ENCODE measurements at places on chromosomes 13 and 19.

- DNase-seq = no peak
These were observed 7.4 kb downstream of the ISYNA1 start for GRCh38 chr19:18430417-18431144.

DNA sequence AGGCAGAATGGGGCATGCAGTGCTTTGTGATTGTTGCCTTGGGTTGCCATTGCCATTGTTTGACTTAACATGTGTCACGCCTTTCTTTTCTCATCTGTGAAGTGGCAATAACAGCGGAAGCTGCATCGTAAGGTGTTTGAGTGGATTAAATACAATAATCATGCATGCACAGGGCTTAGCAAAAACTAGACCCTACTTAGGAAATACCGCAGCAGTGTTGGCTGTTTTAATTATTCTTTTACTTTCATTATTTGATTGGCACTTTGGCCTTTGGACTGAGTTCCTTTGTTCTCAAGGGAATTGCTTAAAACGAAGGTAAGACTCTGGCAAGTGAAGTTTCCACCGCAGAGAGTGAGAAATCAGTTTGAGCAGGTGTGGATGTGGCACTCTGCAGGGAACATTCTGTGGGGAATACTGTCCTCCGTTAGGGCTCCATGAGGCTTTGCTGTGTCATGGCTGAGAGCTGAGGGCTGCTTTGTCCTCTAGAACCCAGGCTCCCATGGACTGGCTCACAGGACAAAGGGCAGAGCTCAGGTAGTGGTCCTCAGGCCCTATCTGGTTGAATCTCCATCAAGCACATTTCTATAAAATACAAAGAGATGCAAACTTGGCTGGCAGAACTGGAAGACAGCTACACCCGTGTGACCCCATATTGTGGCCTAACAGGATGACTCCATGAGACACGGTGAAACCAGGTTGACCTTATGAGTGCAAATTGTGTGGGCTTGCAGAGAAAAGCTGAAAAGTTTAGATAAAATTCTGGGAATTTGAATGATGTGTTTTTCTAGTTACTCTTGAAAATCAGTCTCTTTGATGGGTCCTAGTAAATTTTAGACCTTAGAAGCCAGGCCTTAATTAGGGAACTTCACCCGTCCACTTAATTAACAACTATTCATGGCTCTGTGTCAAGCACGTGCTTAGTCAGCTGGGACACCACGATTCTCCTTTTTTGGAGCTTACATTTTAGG lies 407.2 kb downstream of the KCNRG start:
- peak; percentile 80 for DNase-seq

- DNase-seq = peak; percentile 81
These were observed 44.3 kb upstream of the SLC15A1 start for GRCh38 chr13:98796798-98797197.

GRCh38 chr19:53237114-53237777 lies 17.4 kb downstream of the ZNF677 start:
- DNase-seq = peak; percentile 26

GRCh38 chr19:30577551-30578105 lies 205.4 kb downstream of the ZNF536 start:
- DNase-seq = no peak

DNA sequence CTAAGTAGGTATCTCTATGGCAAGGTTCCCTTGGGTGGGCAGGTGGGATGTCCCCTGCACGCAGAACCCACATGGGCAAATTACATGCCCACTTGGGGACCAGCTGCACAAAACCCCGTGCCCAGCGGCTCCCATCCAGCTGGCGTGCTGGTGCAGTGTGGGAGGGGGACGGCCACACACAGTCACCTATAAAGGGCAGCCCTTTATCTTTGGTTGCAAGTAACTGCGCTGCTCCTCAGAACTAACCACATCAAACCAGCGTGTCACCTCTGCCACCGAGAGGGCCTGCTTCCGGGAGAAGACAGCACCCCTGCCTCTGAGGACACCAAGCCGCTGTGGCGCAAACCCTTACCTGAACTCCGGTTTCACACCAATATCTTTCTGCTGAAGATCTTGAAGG lies 32.2 kb downstream of the ANKRD27 start:
- no peak for DNase-seq
